ENCODE measurements at places on chromosomes 2 and 18.

DNA sequence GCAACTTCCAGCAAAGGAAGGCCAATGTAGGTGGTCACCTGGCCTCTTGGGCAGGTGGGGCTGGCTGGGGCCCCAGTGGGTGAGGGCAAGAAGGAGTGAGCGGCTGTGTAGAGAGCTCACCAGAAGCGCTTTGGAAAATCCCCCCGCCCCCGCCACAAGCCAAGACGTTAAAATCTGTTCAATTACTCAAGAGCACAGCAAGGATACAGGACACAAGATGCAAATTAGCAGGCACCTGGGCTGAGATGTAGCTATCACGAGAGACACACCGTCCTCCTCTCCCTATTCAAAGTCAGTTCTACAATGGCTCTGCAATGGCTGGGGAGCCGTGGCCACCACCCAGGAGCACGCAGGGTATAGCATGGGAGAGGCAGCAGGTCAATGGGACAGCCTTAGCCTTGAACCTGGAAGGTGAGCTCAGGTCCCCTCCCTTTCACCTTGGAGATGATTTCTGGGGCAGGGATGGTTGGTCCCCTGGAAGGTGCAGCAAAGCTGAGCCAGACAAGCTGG is 38.5 kb upstream of the GPR17 start:
- no peak for DNase-seq

DNA sequence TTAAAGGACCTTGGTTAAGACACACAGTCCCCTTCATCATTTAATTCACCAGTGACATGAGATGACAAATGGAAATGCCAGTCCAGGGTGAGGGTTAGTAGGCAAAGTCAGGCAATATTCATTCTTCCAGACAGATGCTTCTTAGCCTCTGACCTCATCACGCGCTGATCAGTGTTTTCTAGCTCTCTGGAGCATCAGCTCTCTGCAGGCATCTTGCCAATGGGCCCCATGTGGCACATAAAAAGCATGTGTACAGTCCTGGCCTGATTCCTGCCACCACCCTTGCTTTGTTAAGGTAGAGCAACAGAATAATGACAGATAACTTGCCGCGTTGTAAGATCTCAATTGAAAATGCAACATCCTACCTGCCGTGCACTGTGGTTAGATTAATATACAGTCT is 20.3 kb upstream of the NPAS2 start:
- DNase-seq: no peak

DNA sequence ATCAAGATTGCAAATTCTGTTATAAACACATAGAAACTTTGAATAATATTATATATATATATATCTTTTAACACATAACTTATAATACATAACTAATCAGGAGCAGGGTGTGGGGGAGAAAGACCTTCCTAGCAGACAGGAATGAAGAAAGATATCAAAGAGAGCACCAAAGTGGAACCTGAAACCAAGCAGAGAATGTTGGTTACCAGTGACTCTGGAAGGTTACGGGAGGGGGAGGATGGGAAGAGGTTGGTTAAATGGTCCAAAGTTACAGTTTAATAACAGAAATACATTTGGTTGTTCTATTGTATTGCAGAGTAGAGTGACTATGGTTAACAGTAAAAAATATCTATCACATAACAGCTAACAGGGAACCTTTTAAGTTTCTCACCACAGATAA is 366.7 kb downstream of the LRRTM4 start:
- no peak for DNase-seq

- no peak for DNase-seq
Observed at GRCh38 chr2:143300536-143300935, 171.3 kb downstream of the ARHGAP15 start.

GRCh38 chr2:154882725-154883124 is 184.2 kb downstream of the KCNJ3 start:
- DNase-seq: no peak
